ENCODE measurements at places on chromosomes 2 and 18. TPM values are rescaled to one million over a fixed set of nuclear protein-coding genes. Genes with fewer than 3 reads are reported as not detected.

- no peak overlapping the region for H3K27ac ChIP-seq
- no peak overlapping the region for H3K4me3 ChIP-seq
- peaks cover 43% of the 10 kb centered on the region for H3K27me3 ChIP-seq
- no peak for DNase-seq
- peaks cover 11% of the 10 kb centered on the region for H3K4me1 ChIP-seq
- no peaks in the 10 kb centered on the region for H3K36me3 ChIP-seq
Measured at GRCh38 chr2:109028277-109028676, 39.3 kb upstream of the EDAR start.

GRCh38 chr2:105950521-105951383, 206.0 kb downstream of the NCK2 start:
- peaks cover 21% of the 10 kb centered on the region for H3K4me1 ChIP-seq
- H3K4me3 ChIP-seq, result no peak overlapping the region
- DNase-seq, result peak; percentile 63
- H3K36me3 ChIP-seq, result no peaks in the 10 kb centered on the region

GRCh38 chr2:136085453-136086209, 32.3 kb downstream of the CXCR4 start:
- no peaks in the 10 kb centered on the region for H3K36me3 ChIP-seq
- no peaks in the 10 kb centered on the region for H3K4me1 ChIP-seq
- DNase-seq, result no peak
- H3K4me3 ChIP-seq, result no peak overlapping the region
- H3K27me3 ChIP-seq, result no peaks in the 10 kb centered on the region

DNA sequence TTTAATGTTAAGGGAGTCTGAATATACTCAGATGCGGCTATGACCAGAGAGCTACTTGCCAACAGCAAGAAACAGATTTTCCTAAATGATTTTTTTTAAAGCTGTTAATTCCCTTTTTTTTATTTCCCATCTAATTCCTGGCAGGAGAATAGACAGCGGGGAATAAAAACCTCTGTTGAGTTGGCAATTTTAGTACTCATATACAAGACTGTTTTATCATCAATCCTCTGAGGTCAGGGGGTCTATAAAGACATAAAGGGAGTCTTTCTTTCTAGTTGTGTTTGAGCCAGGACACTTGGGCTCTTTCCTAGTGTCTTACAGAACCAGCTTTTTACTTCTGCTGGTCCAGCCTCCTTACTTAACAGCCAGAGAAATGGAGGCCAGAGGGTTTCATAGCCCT, 29.4 kb downstream of the MAIP1 start:
- no peak overlapping the region for H3K4me3 ChIP-seq
- DNase-seq, result no peak
- no peaks in the 10 kb centered on the region for H3K36me3 ChIP-seq
- peak overlapping the region; percentile 76 for H3K27ac ChIP-seq

- no peaks in the 10 kb centered on the region for H3K36me3 ChIP-seq
- H3K4me3 ChIP-seq, result no peak overlapping the region
- H3K4me1 ChIP-seq, result no peaks in the 10 kb centered on the region
- H3K27me3 ChIP-seq, result no peaks in the 10 kb centered on the region
- no peak for DNase-seq
Measured at GRCh38 chr2:70851704-70852103, 16.1 kb upstream of the CD207 start.

LYPD1 gene
- 4.2 TPM for total RNA-seq

CCL20 gene
- not detected for total RNA-seq
